ENCODE measurements at places on chromosomes 11 and 22.
A peak's percentile ranks its signal among the peaks of the same experiment; 100 is the strongest.

- no peak for DNase-seq
Measured at GRCh38 chr22:38035530-38035885, 21.7 kb upstream of the PICK1 start.

DNA sequence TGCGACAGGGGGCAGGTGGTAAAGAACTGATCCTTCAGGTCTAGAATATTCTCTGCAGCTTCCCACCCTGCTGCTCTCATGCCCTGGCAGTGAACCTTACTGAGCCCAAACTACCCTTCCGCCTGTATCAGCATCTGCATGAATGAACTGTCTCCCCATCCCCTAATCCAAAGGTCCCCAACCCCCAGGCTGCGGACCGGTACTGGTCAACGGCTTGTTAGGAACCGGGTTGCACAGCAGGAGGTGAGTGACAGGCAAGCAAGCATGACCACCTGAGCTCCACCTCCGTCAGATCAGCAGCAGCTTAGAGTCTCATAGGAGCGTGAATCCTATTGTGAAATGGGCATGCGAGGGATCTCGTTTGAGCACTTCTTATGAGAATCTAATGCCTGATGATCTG, 58.2 kb upstream of the LMO1 start:
- no peak for DNase-seq

GRCh38 chr22:35450824-35451569, 51.1 kb downstream of the MCM5 start:
- no peak for DNase-seq

GRCh38 chr22:43128928-43129424, 14.2 kb downstream of the MCAT start:
- no peak for DNase-seq

DNA sequence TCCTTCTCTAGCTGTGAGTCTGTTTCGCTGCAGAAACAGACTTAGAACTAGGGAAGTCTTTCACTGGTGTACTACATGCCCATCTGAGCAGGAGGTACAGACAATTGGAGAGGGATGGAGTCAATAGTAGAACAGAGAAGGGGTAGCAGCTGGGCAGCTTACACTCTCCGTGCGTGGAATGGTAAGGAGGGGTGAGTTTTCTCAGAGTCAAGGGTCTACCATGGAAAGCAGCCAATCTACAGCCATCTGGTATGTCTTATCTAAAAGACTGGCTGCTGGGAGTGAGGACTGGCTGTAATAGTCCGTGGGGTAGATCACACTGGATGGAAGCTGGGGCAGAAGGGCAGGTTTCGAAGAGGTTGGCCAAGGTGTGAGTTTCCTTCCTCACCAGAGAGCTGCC, 137.3 kb upstream of the TENM4 start:
- DNase-seq: no peak

GRCh38 chr22:26517429-26517828, 5.2 kb upstream of the TFIP11 start:
- peak; percentile 42 for DNase-seq

GRCh38 chr11:44241851-44242250, 68.1 kb downstream of the ALX4 start:
- no peak for DNase-seq

- DNase-seq: peak; percentile 74
Measured at GRCh38 chr11:45339729-45340519, 53.8 kb upstream of the SYT13 start.

GRCh38 chr11:43868852-43869567, 11.6 kb upstream of the ALKBH3 start:
- DNase-seq: peak; percentile 66

DNA sequence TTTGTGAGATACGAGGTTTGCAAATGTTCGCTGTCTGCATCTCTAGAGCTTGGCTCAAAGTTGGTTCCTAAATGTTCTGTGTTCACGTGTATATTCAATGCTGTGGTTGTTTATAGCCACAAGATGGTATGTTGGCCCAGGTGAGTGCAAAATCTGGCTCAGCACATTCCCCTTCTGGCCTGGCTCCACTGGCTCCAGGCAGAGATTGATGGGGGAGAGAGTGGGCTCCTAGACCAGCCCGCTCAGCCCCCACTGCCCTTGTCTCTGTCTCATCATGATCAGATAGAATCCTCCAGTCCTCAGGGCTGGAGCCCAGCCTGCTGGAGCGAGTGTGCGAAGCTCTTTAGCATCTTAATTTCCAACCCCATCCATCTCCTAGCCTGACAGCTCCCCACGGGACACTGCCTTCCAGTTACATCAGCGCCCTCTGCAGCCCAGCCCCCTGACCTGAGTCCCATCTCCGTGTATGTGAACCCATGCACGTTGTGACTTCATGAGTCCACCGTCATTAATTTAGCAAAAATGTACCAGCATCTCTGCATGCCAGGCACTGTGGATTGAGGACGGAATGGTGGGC, 2.0 kb downstream of the P2RX3 start:
- DNase-seq: peak; percentile 39

DNA sequence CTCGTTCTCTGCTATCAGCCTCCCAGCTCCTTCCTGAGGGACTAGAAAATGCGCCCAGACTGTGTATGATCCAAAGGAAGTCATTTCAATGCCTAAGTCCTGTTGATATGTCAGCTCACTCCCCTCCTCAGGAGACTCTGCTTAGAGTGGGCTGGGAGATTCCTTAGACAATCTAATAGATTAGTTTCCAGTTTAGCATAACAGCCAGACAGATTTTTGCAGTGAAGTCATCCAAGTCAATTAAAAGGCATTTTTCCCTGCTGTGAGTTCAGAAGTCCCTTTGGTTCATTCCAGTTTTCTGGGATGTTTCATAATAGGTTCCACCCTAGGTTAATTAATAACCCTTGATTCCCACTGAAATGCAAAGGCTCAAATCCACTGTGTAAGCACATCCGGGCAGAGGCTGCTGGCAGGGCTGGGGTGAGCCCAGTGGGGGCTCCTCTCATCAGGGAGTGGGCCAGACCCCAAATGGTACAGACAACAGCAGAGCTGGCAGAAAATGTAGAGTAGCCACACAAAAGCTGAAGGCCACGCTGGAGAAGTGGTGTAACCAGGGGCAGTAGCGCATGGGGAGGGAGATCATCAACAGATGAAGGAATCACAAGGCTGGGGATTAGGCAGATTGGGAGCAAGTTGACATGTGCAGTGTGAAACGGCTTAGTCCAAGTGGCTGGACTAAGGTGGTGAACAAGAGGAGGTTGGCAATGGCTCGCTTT, 90.6 kb downstream of the SYN3 start:
- no peak for DNase-seq

GRCh38 chr11:14393889-14394288, 34.9 kb upstream of the RRAS2 start:
- DNase-seq: no peak

GRCh38 chr11:119347242-119347641, 737 bp upstream of the MFRP start:
- DNase-seq: peak; percentile 60

DNA sequence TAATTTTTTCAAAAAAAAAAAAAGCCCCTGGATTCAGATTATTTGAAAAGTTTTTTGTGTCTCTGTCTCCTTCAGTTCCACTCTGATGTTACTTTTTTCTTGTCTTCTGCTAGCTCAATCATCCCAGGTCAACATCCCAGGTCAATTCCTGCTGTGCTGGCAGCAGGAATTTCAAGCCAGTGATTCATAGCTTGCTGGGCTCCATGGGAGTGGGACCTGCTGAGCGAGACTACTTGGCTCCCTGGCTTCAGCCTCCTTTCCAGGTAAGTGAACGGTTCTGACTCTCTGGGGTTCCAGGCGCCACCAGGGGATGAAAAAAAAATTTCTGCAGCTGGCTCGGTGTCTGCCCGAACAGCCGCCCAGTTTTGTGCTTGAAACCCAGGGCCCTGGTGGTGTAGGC, 31.4 kb downstream of the PLAAT5 start:
- DNase-seq: no peak

- DNase-seq: no peak
Measured at GRCh38 chr22:48919851-48920589, 907.7 kb downstream of the BRD1 start.
